Cardiac septum (tissue), 1 donor: ENCODE measurements at places on chromosomes 16 and 17.

GRCh38 chr16:70510216-70510615 lies 13.1 kb downstream of the COG4 start:
- no peak for DNase-seq

- no peak for DNase-seq
Measured at GRCh38 chr17:82314012-82314726, 3.2 kb downstream of the CD7 start.

GRCh38 chr16:53549970-53550690 lies 47.1 kb upstream of the AKTIP start:
- no peak for DNase-seq

GRCh38 chr17:51165680-51166197 lies 472 bp upstream of the NME2 start:
- no peak for DNase-seq

GRCh38 chr17:31394544-31394943 lies 3.1 kb downstream of the RAB11FIP4 start:
- DNase-seq = no peak

- DNase-seq = no peak
Measured at GRCh38 chr17:57021226-57021940, 43.5 kb downstream of the SCPEP1 start.

- no peak for DNase-seq
Measured at GRCh38 chr16:66913081-66913480, 5.6 kb downstream of the CDH16 start.

DNA sequence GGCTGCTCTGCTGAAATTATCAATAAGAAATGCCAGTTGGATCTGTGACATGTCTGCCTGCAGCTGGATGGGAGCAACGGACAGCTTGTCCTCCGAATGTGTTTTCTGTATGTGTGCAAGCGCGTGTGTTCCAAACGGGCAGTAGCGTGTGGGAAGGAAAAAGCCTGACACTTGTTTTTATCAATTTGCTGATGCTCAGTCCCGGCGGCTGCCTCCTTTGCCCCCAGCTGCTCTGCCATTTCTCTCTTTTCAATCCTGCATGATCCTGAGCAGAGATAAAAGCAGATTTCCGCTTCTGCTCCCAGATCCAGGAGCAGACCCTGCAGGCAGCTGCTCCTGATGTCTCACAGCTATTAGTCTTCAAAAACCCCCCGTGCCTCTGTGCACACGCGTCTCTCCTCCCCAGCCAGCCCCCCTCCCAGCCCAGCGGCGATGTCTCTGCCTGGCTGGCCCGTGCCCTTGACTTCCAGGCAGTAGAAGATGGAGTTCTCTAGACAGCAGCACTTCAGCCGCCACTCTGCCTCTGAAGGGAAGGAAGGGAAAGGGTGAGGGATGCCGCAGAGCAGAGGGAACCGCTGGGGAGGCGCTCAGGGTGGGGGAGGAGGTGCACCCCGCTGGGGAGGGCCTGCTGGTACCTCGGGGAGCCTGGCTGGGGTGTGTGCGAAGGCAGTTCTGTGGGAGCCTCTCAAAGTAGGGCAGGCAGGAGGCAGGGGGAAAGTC lies 4.1 kb downstream of the PRCD start:
- DNase-seq = no peak

DNA sequence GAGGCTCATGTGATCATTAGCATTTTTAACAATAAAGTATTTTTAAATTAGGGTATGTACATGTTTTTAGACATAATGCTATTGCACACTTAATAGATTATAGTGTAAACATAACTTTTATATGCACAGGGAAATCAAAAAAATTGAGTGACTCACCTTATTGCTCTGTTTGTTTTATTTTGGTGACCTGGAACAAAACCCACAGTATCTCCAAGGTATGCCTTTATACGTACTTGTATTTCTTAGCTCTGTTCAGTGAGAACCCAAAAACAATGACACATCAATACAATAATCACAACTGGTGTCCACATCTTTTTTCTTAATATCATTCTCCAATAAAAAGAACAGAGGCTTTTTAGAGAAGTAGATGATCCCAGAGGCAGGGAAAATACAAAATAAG lies 112.2 kb downstream of the CYB561 start:
- DNase-seq = no peak

DNA sequence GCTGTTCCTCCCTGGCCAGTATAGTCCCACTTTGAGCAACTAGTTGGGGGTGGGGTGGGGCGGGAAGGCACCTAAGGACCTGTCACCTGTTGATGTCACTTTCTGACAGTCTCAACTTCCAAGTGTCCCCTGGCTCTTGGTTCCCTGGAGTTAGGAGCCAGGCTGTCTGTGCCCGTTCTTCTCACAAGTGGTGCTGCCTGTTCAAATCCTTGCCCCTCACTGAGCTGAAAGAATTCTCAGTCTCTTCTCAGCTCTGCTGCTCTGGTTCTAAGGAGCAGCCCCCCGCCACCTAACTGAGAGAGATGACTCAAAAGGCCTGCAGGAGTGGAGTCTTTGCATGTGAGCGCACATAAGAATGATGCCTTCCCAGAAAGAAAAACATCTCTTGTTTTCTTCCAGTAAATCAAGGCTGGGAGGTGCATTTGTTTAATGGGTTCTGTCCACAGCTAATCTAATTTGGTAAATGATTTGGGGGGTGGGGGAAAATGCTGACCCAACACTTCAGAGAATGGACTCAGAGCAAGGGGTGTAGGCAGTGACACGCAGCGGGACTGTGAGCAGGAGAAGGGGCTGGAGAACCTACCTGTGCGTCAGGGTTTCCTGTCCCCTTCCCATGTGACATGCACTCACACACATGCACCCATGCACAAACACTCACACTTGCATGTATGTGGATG lies 78.2 kb upstream of the NLRP1 start:
- no peak for DNase-seq
